Stimulated activated CD4-positive, alpha-beta T cell treated with anti-CD3 and anti-CD28 coated beads, TNF-alpha, amount 100 ng/mL, for 24 hours (primary cell): ENCODE measurements at places on chromosomes 5 and 9.

DNA sequence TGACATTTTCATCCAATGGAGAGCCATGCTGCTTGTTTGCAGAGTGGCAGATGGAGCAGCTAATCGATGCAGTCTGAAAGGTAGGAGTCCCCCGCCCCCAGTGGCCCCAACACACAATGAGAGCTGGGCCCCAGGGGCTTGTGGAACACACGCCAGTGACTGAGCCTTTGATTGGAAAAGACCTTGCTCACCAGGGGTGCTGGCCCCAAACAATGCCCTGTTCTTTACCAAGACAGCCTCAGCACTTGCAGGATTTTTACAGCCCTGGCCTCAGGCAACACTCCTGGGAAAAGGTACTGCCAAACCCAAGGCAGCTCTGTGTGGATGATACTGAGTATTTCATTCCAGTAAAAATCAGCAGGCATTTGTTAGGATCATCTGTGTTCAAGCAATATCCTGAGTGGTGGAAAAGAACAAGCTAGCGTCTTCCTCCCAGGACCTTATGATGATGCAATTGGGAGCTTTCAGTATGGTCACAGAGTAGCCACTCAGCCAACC, 276.8 kb upstream of the CLINT1 start:
- DNase-seq = no peak

DNA sequence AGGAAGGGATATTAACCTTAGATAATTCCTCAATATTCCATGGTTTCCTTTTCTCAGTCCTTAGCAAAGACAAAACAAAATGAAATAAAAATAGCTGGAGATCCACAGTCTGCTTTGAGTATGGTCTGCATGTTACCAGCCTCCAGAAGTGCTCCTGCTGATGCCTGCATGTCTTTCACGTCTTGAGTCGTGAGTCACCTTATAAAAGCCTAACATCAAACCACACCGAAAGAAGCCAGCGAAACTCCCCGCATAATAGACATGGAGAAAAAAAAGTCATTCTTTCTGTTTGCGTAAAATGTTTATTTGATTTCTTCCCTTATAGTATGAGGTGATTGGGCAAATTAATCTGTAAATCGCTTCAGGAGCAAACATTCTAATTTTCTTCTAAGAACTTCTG, 380.5 kb downstream of the SLCO4C1 start:
- no peak for DNase-seq

GRCh38 chr5:169970911-169971765, 9.2 kb downstream of the INSYN2B start:
- DNase-seq = no peak

DNA sequence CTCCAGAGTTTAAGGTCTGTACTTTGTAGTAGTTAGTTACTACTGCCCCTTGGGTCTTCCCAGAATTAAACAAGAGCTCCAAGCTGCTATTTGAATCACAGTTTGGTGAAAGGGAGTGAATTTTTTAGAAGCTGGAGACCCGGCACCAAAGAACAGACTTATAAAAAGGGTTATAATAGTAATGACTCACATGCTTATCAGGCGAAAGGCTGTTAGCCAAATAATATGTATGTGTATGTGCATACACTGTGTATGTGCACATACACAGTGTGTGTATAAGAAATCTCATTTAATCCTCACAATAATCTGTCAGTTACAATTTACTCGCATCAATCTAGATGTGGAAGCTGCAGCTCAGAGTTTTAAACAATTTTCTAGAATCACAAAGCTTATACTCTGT, 59.5 kb upstream of the ITGA1 start:
- no peak for DNase-seq

DNA sequence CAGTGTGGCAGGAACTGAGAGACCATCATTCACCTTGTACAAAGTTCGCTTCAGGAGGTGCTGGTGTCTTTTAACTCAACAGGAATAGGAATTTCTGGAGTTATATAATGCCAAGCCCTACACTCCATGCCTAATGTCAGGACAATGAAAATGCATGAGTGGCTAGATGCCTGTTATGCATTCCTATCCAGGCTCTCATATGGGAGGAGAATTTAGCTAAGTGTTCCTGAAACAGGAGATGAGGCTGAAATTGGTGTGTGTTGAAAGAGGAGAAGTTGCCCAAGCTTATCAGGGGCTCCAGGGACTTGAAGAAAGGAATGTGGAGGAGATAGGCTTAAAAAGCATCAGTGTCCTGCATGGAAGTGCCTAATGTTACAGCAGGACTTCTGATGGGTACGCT, 26.8 kb upstream of the PRUNE2 start:
- no peak for DNase-seq

DNA sequence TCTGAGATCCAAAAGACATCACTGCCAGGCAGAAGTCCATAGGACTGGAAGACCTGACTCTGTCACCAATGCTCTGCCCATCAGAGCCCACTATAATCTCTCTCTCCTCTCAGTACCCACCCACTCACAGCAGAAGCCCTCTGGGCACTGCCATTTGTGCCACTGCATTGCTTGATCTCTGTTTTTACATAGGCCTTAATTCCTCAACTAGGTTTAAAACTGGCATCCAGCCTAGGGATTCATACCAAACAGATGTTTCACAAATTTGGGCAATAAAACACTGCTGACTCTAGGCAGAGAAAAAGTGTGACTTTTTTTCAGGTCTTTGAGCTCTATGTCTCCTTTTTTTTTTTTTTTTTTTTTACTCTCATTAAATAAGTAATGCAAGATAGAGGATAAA, 91.1 kb upstream of the RANBP3L start:
- DNase-seq = no peak

DNA sequence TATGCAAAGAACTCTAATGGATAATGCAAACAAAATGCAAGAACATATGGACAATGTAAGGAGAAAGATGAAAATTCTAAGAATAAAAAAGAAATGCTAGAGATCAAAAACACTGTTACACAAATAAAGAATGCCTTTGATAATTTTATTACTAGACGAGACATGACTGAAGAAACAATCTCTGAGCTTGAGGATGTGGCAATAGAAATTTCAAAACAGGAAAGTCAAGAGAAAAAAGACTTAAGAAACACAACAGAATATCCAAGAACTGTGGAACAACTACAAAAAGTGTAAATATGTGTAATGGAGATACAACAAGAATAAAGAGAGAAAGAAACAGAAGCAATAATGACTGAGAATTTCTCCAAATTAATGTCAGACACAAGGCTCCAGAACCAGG, 140.5 kb upstream of the ACOT12 start:
- DNase-seq = no peak

GRCh38 chr5:171581781-171582180, 162.3 kb downstream of the FGF18 start:
- DNase-seq = no peak
